ENCODE measurements at places on chromosomes 5 and 9.

GRCh38 chr9:28155067-28155466, 581.8 kb upstream of the C9orf72 start:
- no peak overlapping the region for H3K27ac ChIP-seq
- H3K4me1 ChIP-seq, result no peaks in the 10 kb centered on the region
- no peaks in the 10 kb centered on the region for H3K36me3 ChIP-seq
- DNase-seq, result no peak
- peaks cover 3% of the 10 kb centered on the region for H3K27me3 ChIP-seq
- H3K4me3 ChIP-seq, result no peak overlapping the region

- H3K27ac ChIP-seq, result no peak overlapping the region
These were observed 2.3 kb downstream of the CCNI2 start for GRCh38 chr5:132749506-132749905.

- no peak overlapping the region for H3K4me3 ChIP-seq
- no peak for DNase-seq
- H3K4me1 ChIP-seq, result peaks cover 9% of the 10 kb centered on the region
- H3K27ac ChIP-seq, result no peak overlapping the region
- no peaks in the 10 kb centered on the region for H3K36me3 ChIP-seq
These were observed 19.3 kb upstream of the ADAM19 start for GRCh38 chr5:157594675-157595459.

DNA sequence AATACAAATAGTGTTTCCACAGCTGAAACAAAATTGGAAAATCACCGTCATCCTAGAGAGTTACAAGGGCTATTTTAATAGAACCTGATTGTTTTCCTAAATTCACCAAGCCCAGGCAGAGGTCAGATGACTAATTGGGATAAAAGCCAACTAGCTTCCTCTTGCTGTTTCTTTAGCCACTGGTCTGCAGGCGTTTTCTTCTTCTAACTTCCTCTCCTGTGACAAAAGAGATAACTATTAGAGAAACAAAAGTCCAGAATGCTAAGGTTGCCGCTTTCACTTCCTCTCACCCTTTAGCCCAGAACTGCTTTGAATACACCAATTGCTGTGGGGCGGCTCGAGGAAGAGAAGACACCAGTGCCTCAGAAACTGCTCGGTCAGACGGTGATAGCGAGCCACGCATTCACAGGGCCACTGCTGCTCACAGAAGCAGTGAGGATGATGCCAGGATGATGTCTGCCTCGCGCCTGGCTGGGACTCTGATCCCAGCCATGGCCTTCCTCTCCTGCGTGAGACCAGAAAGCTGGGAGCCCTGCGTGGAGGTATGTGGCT, at the start of gene TLR4:
TSS of gene TLR4 (plus strand) at position 380 of the 552 bp plus-strand sequence. CDS start at position 450, 70 bp downstream.
- H3K27me3 ChIP-seq, result peaks cover 2% of the 10 kb centered on the region
- H3K27ac ChIP-seq, result peak within 1 kb of the TSS; percentile 79
- peak within 1 kb of the TSS; percentile 81 for H3K4me3 ChIP-seq
- peak; percentile 22 for DNase-seq
- H3K36me3 ChIP-seq, result no peaks in the 10 kb centered on the region

GRCh38 chr5:76473009-76473336, 69.9 kb downstream of the IQGAP2 start:
- no peaks in the 10 kb centered on the region for H3K27me3 ChIP-seq
- DNase-seq, result no peak
- no peaks in the 10 kb centered on the region for H3K36me3 ChIP-seq
- no peak overlapping the region for H3K4me3 ChIP-seq
- no peak overlapping the region for H3K27ac ChIP-seq

DNA sequence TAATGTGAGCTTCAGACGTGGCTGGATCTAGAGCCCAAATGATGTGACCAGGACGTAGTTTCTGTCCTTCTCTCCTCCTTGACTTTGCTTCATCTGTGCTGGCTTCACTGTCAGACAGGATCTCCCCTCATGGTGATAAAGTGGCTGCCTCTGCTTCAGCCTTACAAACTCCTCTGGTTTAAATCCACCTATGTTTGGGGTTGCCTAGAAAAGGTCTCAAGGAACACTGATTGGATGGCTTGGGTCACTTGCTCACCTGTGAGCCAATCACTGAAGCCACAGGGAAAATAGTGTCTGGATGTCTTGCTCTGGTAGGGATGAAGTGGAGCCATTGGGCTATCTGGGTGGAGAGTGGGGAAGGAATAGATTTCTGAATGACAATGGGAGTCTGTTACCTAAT, 36.1 kb downstream of the FGF18 start:
- H3K36me3 ChIP-seq, result no peaks in the 10 kb centered on the region
- H3K27me3 ChIP-seq, result peaks cover 5% of the 10 kb centered on the region
- no peak overlapping the region for H3K4me3 ChIP-seq
- no peak overlapping the region for H3K27ac ChIP-seq

- no peak overlapping the region for H3K4me3 ChIP-seq
- no peaks in the 10 kb centered on the region for H3K36me3 ChIP-seq
- H3K4me1 ChIP-seq, result peaks cover 11% of the 10 kb centered on the region
These were observed 2.9 kb upstream of the CNTRL start for GRCh38 chr9:121071756-121072421.

GRCh38 chr9:125409217-125409636, 147.6 kb downstream of the GAPVD1 start:
- peaks cover 17% of the 10 kb centered on the region for H3K27me3 ChIP-seq
- peaks cover 10% of the 10 kb centered on the region for H3K36me3 ChIP-seq
- H3K27ac ChIP-seq, result peak overlapping the region; percentile 44
- H3K4me1 ChIP-seq, result peaks cover 13% of the 10 kb centered on the region

DNA sequence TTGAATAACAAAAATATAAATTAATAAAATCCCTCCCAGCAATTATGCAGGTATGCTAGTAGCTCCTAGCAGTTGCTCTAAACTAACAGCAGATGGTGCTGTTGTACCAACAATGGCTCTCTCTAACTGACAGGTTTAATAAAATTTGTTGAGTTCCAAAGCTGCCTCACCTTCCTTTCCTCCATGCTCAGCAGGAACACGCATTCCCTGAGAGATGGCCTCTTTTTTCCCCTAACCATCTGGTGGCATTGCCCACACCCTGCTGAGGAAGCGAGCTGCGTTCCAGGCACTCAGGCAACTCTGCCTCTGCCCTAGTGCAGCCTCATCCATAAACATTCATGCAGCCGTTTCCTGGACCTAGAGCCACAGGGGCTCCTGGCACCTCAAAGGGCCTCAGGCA, 106.2 kb downstream of the KLHL3 start:
- peaks cover 6% of the 10 kb centered on the region for H3K27me3 ChIP-seq
- peaks cover 36% of the 10 kb centered on the region for H3K4me1 ChIP-seq
- DNase-seq, result no peak
- peaks cover 60% of the 10 kb centered on the region for H3K36me3 ChIP-seq
- no peak overlapping the region for H3K4me3 ChIP-seq
- no peak overlapping the region for H3K27ac ChIP-seq

GRCh38 chr5:135054546-135054945, 20.5 kb upstream of the PITX1 start:
- DNase-seq, result no peak
- H3K4me3 ChIP-seq, result no peak overlapping the region
- peaks cover 5% of the 10 kb centered on the region for H3K4me1 ChIP-seq
- H3K27me3 ChIP-seq, result peaks cover 21% of the 10 kb centered on the region
- peaks cover 4% of the 10 kb centered on the region for H3K36me3 ChIP-seq

GRCh38 chr9:1384816-1385215, 334.7 kb downstream of the DMRT2 start:
- H3K4me1 ChIP-seq, result no peaks in the 10 kb centered on the region
- no peak overlapping the region for H3K27ac ChIP-seq
- no peaks in the 10 kb centered on the region for H3K36me3 ChIP-seq

DNA sequence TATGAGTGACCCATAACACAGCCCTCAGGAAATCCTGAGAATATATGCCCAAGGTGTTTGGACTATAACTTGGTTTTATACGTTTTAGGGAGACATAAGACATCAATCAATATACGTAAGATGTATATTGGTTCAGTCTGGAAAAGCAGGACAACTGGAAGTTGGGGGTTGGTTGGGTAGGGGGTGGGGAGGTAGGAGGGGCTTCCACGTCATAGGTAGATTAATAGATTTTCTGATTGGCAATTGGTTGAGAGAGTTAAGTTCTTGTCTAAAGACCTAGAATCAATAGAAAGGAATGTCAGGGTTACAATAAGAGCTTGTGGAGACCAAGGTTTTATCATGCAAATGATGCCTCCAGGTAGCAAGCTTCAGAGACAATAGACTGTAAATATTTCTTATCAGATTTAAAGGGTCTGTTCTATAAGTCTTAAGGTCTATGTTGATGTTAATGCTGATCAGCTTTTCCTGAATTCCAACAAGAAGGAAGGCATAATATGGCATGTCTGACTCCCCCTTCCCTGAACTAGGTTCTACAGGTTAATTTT, 2267.7 kb upstream of the ACO1 start:
- H3K4me1 ChIP-seq, result no peaks in the 10 kb centered on the region
- no peaks in the 10 kb centered on the region for H3K27me3 ChIP-seq
- no peak overlapping the region for H3K4me3 ChIP-seq
- no peak for DNase-seq
- no peak overlapping the region for H3K27ac ChIP-seq

DNA sequence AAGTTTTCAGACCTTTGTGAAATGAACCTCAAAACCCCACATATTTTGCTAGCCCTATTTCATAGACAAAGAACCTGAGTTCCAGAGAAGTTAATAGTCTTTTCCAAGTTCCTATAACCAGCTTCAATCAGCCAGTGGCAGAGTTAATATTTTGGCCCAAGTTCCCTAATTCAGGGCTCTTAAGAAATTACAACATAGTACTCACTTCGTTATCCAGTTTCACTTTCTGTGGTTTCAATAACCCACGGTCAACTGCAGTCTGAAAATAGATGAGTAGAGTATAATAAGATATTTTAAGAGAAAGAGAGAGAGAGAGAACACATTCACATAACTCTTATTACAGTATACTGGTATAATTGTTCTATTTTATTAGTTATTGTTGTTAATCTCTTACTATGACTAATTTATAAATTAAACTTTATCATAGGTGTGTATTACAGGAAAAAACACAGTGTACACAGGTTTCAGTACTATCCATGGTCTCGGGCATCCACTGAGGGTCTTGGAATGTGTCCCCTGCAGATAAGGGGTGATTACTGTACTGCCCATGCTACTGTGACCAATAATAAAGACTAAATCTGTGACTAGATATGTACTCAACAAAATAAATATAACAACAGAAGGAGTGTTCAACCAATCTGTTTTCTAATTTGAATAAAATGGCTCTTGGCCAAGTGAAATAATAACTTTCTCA, 9.3 kb upstream of the MYOT start:
- no peak for DNase-seq
- H3K27ac ChIP-seq, result no peak overlapping the region
- H3K4me3 ChIP-seq, result no peak overlapping the region
- H3K36me3 ChIP-seq, result no peaks in the 10 kb centered on the region
- no peaks in the 10 kb centered on the region for H3K27me3 ChIP-seq

- H3K27ac ChIP-seq, result no peak overlapping the region
- peak; percentile 56 for DNase-seq
- H3K4me3 ChIP-seq, result no peak overlapping the region
- peaks cover 5% of the 10 kb centered on the region for H3K27me3 ChIP-seq
- H3K4me1 ChIP-seq, result peaks cover 4% of the 10 kb centered on the region
These were observed 67.8 kb downstream of the FAT2 start for GRCh38 chr5:151523335-151523734.

- no peak overlapping the region for H3K4me3 ChIP-seq
- peaks cover 22% of the 10 kb centered on the region for H3K36me3 ChIP-seq
- no peak overlapping the region for H3K27ac ChIP-seq
- peaks cover 5% of the 10 kb centered on the region for H3K27me3 ChIP-seq
- no peak for DNase-seq
- peaks cover 19% of the 10 kb centered on the region for H3K4me1 ChIP-seq
These were observed 15.3 kb downstream of the BICD2 start for GRCh38 chr9:92749071-92749933.

- no peaks in the 10 kb centered on the region for H3K36me3 ChIP-seq
- H3K27me3 ChIP-seq, result no peaks in the 10 kb centered on the region
- H3K27ac ChIP-seq, result no peak overlapping the region
- no peak for DNase-seq
These were observed 288.1 kb upstream of the EFNA5 start for GRCh38 chr5:107958861-107959260.

DNA sequence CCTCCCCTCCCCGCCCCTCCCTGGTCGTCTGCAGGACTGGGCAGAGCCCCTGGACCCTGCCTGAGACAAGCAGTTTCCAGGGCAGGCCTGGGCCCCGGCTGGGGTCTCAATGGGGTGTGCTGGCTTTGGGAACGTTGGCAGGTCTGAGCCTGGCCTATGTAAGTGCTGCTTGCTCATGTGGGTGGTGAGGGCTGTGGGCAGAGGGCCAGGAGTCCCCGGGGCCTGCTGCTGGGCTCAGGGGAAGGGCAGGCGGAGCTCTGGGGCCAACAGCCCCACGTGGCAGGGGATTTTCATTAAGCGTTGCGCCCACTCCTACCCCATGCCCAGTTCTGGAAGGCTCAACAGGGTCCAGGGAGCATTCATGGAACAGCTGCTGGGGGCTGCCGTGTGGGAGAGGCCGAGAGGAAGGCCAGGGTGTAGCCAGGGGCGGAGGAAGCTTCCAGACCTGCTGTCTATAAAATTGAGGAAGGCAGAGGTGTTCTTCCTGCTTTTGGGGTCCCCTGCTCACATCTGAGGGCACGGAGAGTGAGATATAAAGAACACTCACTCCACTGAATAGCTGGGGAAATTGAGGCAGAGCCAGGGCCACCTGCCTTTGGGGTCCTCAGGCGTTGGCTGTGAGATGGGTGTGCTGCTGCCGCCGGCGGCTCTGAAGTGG, 32.5 kb downstream of the RXRA start:
- H3K27ac ChIP-seq, result no peak overlapping the region
- H3K4me3 ChIP-seq, result no peak overlapping the region

DNA sequence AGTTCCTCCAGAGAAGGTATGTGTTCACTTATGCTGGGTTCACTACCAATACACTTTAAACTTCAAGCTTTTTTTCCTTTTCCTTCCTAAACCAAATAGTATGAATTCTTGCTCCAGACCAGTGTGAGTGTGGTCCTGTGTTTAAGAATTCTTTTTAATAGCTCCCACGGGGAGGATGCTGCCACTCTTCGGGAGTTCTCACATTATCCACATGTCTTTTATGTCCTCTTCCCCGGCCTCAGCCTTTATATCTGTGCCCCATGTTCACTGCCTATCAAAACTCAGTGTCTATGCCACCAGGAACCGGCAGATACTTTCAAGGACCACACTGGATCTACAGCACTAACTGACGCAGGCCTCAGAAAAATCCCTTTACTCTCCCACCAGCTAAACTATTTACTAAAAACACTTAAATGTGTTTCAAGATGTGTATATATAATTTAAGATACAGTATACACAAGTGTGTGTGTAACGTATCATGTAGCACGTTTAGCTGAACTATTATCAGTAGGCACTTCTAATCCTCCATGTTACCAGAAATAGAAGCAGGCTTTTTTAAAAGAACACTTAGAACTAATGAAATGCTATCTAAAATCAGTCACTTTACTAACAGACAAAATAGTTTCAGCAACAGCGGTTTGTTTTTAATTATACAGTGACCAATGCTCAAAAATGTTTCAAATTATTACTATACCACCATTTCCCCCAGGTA, 88.0 kb downstream of the PLPP1 start:
- H3K27ac ChIP-seq, result no peak overlapping the region
- no peaks in the 10 kb centered on the region for H3K36me3 ChIP-seq
- peaks cover 3% of the 10 kb centered on the region for H3K27me3 ChIP-seq
- no peak for DNase-seq
- no peaks in the 10 kb centered on the region for H3K4me1 ChIP-seq

- H3K27me3 ChIP-seq, result no peaks in the 10 kb centered on the region
- no peak for DNase-seq
- H3K36me3 ChIP-seq, result no peaks in the 10 kb centered on the region
- peak overlapping the region; percentile 99 for H3K27ac ChIP-seq
These were observed 153.1 kb upstream of the ELL2 start for GRCh38 chr5:96114736-96115135.

Measured in endothelial cell (in vitro differentiated cells).